ENCODE measurements at places on chromosomes 12 and 14. TPM values are rescaled to one million over a fixed set of nuclear protein-coding genes. Genes with fewer than 3 reads are reported as not detected.

DNA sequence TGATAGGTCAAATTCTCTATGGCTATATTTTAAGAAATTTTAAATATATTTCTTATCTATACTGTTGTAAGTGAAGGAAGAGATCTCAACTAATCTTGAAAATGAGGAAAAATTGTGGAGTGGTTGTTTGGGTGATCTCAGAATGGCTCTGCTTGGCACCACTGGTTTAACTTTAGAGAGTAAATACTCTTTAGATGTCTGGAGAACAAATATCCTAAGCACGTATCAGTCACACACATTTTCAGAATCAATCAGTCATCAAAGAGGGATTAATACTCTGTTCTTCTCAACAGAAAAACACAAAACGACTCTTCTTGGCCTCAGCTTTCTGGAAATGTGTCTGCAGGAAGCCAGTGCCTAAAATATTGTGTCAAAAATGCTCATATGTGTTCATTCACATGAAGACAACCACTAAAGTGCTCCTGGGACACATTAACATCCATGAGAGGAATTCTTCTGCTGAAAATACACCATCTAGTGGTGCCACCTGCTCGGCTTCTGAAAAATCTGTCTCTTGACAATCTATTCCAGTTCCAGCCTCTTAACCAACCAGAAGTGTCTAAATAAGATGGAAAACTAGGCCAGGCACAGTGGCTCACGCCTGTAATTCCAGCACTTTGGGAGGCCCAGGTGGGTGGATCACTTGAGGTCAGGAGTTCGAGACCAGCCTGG lies 81.1 kb upstream of the CCDC198 start:
- no peak for DNase-seq

DNA sequence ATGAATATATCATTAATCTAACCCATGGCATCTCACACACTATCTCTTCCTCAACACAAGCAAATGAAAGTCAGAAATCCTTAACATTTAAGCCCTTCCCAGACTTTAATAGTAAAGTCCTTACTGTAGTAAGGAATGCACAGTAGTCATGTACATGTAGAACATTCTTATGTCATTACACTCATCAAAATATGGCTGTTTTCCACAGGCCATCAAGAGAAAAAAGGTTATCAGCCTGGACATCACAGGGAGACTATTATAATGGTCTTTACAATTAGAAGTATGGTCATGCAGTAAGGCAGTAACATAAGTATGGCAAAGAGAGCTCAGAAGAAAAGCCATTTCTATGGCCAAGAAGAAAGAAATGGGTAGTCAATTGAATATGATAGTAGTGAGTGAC lies 121.2 kb downstream of the SLC6A15 start:
- DNase-seq, result no peak

DNA sequence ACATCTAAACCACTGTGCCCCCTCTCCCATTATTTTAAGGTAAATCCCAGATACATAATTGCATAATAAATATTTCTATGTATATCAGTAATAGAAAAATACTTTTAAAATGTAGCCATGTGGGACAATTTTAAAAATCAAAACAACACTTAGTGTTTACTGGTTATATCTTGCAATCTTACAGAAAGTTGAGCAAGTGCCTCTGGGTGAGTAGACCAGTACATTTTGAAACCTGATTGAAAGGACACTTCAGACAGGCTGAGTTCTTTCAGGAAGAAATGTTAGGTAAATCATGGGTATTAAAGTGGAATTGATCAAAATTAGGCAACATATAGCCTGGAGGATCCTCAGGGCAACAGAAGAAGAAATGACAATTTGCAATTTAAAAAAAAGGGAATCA lies 7.2 kb downstream of the SLC38A4 start:
- no peak for DNase-seq

DNA sequence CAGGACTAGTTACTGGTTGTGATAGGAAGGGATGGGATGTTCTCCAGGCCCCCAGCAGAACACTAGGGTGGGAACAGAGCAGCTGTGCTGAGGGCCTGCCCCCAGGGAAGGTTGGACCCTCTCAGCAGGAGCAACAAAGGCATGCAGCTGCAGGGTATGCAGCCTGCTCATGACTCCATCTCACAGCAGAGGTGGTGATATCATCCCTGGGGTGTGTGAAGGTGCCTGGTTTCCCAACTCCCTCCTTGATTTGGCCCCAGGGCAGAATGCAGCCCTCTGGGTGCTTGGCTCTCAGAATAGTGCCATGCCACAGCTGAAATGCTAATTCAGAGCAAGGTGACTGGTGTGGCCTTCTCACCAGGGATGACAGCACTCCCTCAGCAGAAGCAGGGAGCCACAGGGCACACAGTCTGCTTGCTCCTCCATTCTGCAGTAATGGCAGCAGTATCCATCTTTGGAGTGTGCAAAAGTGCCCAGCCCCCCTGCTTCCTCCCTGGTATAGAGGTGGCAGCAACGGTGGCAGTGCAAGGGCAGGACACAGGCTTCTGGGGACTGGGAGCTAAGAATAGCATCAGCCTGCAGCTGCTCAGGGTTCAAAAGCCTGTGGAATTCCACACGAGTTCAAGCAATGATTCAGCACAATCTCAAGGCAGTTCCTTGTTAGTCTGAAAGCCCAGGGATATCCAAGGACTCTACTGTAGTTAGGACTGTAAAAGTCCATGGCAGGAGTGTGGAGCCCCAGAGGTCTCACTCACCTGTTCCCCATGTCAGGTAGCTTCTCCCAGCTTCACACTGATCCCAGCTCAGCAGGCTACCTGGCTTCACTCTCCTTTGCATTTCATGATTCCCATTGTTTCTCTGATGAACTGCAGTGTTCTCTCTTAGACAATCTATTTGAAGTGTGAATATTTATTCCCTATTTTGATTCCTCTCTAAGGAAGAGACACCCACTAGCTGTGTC lies 298.1 kb upstream of the FOXG1 start:
- no peak for DNase-seq

GRCh38 chr12:111339321-111339938 lies 29.5 kb downstream of the PHETA1 start:
- no peak for DNase-seq

- DNase-seq, result no peak
These were observed 232.1 kb upstream of the CCDC196 start for GRCh38 chr14:66254038-66254437.

KRT77 gene
- polyA plus RNA-seq, result not detected

AICDA gene
- polyA plus RNA-seq, result 0.34 TPM

CD4 gene
- 27.5 TPM for polyA plus RNA-seq

- DNase-seq, result no peak
These were observed at the start of gene SPTB for GRCh38 chr14:64879635-64880220. TSS of gene SPTB (minus strand) at chr14:64879907. CDS start at chr14:64823094, 56,813 bp downstream.

DNA sequence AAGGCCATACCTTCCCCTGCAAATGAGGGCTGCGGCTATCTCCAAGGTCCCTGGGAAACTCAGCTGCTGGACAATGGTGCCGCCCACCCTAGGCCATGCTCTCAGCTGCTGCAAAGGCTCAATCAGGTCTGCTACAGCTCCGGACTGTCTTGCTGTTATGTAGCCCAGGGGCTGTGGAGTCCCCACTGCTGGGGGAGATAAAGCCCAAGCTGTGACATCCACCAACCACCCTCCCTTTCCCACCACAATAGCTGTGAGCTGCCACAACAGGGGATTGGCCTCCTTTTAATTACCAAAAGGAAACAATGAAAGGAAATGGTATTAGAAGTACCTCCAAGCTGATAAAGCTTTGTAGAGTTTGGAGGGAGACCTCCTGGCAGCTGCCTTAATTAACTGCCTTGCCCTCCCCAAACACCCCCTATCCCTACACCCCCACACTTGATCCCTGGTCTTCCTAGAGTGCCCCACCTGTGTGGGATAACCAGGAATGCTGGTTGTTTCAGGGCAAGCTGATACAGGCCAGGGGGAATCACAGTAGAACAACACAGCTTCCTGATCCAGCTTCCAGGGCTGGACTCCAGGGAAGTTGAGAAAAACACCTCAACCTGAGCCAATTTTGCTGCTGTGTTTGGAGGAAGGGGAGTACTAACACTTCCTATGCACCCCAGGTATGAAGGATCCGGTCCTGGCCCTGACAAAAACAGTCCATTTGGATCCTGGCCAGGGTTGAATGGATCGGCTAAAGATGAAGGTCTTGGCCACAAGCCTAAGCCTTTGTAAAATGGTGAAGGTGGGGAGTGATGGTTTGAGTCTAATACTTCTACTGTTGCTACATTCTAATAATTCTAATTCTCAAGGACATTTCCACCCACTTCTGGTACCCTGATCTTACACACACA lies at the start of gene VWF:
TSS of gene VWF (minus strand) at position 260 of the 899 bp plus-strand sequence. CDS start 1,474 bp downstream, outside the sequence.
- no peak for DNase-seq

GRCh38 chr14:94114589-94115057 lies 4.1 kb downstream of the IFI27 start:
- DNase-seq, result no peak

- no peak for DNase-seq
These were observed 61.1 kb downstream of the COCH start for GRCh38 chr14:30935445-30935844.

GLI1 gene
- polyA plus RNA-seq, result 16.2 TPM

- DNase-seq, result no peak
These were observed 189.7 kb downstream of the ETV6 start for GRCh38 chr12:11839091-11839641.

NYNRIN gene
- polyA plus RNA-seq, result 48.3 TPM

AMHR2 gene
- 0.47 TPM for polyA plus RNA-seq

LMNTD1 gene
- not detected for polyA plus RNA-seq

- DNase-seq, result peak; percentile 78
These were observed 3.4 kb downstream of the BMP4 start for GRCh38 chr14:53953002-53953827.

TAS2R19 gene
- 1.2 TPM for polyA plus RNA-seq

- DNase-seq, result no peak
These were observed 6.6 kb downstream of the DCD start for GRCh38 chr12:54641554-54641953.

DNA sequence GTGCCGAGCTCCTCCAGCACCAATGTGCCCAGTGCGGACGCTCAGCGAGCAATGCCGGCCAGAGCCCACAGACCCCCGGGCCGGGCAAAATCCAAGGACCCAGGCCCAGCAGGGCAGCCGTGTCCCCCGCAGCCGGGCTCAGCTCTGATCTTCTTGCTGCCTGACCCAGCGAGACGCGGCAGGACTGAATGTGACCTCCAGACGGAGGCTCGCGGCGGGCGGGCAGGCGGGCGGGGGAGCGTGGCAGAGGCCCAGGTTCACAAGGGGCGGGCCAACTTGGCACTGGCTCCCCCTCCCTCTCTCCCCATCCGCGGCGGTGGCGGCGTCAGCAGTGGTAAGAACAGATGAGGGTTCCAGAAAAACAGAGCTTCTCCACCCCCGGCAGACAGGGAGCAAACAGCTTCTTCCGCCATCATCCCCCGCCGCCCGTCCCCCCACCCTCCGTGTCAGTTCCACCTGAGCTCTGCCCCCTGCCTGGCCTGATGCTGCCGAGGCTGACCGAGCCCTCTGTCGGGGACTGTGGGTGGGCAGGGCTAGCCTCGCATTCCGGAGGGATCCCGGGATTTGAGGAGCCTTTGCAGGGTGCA lies 94.3 kb downstream of the RFLNA start:
- DNase-seq, result no peak

GRCh38 chr12:106046947-106047346 lies 91.8 kb downstream of the NUAK1 start:
- no peak for DNase-seq

- no peak for DNase-seq
These were observed 11.3 kb upstream of the SMCO3 start for GRCh38 chr12:14825256-14825655.

- no peak for DNase-seq
These were observed 6.2 kb upstream of the KRT2 start for GRCh38 chr12:52658196-52658595.

DNA sequence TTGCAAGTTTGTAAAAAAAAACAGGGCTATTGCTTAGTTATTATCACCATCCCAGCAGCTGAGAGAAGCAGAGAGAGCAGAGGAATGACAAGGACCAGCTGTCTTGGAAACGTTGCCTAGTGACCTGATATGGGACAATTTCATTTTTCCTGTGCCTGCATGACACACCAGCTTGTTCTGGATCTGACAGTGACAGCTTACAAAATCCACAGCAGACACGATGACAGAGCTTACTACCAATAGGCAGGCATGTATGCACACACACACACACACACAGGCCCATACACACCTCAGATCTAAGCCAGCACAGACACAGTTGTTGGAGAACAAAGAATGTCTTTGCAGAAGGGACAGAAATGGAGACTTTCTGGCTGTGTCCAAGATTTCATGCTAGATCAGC lies 25.4 kb downstream of the HSPB8 start:
- DNase-seq, result peak; percentile 33

KNTC1 gene
- polyA plus RNA-seq, result 30.8 TPM

CNTN1 gene
- 47.1 TPM for polyA plus RNA-seq

DNA sequence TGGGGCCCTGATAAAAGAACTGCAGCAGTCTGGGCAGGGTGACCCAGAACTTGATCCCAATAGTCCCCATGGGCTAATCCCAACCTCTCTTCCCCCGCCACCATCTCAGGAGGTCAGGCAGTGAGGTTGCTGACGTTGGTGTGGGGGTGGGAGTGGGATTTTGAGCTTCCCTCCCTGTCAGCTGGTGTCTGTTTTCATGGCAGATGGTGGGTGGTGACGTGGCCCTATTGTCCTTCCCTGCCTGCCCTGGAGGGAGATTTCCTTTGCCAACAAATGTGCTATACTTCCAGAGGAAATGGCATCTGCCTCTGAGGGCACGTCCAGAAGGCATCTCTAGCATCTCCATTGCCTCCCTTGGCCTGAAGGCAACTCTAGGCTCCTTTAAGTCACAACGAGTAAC lies 37.7 kb downstream of the NEUROD4 start:
- no peak for DNase-seq

DNA sequence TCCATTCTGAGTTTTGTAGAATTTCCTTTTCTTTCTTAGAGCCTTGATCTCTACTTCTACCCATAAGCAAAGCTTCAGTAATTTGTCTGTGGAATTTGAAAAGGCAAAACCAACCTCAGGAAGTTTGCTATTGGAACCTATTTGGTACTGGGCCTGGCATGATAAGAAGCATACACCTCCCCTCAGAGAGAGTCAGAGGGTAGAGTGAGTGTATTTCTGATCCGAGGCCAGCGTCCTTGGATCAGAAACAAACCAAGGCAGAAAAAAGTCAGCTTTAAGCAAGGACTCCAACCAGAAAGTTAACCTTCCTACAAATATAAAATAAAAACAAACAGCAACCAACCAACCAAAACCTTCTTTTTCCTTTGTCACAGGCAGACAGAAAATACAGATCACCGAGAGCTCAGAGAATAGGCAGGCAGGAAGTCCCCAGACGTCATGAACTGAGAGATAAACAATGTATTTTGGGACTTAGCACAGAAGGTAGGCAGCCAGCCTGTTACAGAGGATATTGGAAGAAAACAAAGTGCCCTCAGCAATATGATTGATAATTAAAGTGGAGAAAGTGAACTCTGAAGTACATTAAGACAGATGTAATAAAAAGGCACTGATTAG lies 141.5 kb downstream of the NEDD1 start:
- DNase-seq, result no peak

DNA sequence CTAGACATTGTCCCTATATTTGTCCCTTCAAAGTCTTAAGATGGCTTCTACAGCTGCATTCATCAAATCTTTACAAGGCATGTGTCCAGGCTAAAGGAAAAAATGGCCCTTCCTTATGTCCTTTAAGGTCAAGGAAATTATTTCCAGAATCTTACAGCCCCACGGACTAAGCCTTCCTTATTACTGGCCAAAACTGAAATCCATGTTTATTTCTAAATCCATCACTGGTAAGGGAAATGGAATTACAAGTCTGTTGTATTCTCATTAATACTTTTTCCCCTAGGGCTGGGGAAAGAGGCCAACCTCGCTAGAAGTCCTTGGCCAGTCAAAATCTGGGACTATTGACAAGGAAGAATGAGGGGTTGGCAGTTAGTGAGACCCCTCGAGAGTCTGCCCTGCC lies 252.5 kb downstream of the TMEM132C start:
- DNase-seq, result no peak

All from left renal pelvis (tissue), 4 donors.